Renal pelvis (tissue), 12 donors: ENCODE measurements at places on chromosomes 6 and 20. TPM values are rescaled to one million over a fixed set of nuclear protein-coding genes. Genes with fewer than 3 reads are reported as not detected.

DNA sequence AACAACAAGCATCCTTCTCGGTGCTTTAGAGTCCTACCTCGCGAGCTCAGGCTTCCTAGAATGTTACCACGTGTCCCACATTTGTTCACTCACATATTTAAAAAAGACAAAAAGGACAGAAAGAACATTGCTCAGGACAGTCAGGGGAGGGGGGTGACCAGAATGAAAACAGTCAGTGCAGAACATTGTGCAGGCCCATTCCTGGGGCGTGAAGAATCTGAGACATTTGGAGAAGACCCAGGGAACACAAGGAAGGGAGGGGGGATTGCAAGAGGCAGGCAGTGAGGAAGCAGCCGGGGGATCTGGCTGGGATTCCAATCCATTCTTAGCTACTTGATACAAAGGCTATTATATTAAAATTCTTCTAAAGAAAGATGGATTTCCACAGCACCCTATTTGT, 270.4 kb upstream of the CITED2 start:
- no peak for DNase-seq

DNA sequence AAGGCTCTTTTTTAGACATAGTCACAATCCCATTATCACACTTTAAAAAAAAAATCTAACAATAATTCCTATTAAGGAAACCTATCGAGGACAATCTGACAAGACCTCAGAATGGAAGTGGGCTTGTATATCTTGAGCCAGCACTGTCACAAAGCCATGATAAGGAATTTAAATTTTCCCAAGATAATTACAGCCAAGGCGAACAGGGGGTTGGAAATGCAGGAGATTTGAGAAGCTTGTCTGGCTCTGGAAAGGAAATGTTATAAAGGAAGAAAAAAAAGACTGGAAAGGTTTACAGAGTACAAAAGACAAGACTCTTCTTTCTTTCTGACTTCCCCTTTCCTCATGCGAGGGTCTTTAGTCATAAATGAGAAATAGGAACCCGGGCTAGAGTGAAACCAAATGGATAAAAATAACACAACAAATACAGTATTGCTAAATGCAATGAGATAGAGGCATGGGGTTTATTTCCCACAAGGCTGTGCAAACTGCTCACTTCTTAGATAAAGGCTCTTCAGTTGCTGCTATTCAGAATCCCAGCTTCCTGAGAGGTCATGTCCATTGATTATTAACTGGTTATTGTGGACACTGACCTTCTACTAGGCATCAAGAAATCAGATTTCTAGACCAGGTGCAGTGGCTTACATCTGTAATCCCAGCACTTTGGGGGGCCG, 13.4 kb upstream of the GHRH start:
- DNase-seq, result no peak

Gene SRSF12
- polyA plus RNA-seq, result 18.1 TPM

- no peak for DNase-seq
Measured at GRCh38 chr20:20412750-20413149, 44.8 kb downstream of the INSM1 start.

Gene TMEM200A
- 22.9 TPM for polyA plus RNA-seq

GRCh38 chr6:29678114-29678513, 2.8 kb downstream of the ZFP57 start:
- DNase-seq, result no peak

DNA sequence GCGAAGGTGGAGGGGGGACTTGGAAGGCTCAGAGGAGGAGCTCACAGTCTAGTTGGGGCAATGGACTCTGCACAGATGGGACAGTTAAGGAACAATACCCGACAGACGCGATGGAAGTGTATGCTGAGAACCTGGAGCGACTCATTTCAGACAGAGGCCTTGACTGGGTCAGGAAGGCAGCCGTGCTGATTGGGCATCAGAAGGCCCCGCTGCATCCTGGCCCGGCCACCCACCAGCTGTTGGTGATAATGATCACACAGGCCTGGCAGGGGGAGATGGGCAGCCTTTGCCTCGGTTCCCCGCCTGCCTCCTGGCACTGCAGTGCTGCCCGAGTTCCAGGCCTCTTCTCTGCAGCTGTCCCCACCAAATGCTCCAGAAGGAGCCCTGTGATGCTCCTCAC, 62.4 kb downstream of the MDGA1 start:
- DNase-seq, result no peak

GRCh38 chr6:26360451-26361416, 4.3 kb upstream of the BTN3A2 start:
- DNase-seq, result no peak

DNA sequence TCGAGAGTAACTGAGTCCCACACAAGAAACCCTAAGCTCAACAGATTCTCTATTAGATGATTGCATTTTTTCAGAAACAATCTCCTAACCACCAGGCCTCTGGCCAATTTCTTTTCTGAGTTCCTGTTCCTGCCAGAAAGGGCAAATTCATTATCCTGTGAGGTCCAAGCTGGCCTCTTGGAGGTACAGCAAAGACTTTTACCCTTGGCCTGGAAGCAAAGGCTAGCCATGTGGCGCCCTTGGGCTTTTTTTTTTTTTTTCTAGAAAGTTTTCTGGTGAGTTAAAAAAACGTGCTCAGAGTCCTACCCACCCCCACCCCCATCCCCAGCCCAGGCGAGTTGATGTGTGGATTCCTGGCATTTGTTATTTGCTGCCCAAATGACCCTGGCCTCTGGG, 59.0 kb upstream of the EEF1A1 start:
- no peak for DNase-seq

- DNase-seq, result no peak
Measured at GRCh38 chr20:63062188-63063140, 55.7 kb upstream of the BHLHE23 start.

- DNase-seq, result no peak
Measured at GRCh38 chr6:149813351-149813750, 50.8 kb downstream of the LRP11 start.

Gene MOG
- polyA plus RNA-seq, result not detected

Gene KHDC1L
- 0.27 TPM for polyA plus RNA-seq

Gene KIAA1755
- polyA plus RNA-seq, result 2.8 TPM

- DNase-seq, result no peak
Measured at GRCh38 chr20:47949230-47949629, 163.9 kb upstream of the SULF2 start.

DNA sequence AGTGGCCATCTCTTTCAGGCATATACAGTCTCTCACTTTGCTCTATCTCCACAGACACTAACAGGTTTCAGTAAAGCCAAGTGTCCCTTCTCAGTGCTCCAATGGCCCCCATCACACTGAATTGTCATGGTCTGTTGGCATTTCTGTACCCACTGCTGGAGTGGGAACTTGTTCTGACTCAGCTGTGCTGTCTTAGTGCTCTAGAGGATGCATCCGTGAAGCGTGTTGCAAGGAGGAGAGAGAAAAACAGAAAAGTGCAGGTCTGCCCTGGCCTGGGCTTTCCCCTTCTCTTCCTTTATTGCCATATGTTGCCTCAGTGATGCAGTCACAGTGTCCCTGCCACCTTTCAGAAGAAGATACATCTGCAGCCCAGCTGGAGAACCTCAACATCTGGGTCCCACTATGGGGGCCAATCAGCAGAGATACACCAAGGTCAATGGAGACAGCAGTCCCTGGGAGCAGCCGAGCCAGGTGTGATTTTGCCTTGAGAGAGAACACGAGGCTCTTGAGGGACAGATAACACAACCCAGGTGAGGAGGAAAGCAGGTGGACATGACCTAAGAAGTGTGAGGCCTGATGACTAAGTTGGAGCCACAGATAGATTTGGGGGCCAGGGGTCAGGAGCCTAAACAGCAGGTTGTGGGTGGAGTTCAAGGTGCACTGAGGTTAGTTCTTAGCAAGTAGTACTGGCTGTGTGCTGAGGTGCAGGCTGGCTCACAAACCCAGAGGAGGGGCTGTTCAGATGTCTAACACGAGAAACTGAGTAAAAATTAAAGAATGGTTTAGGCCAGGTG, 5.6 kb upstream of the PLCG1 start:
- no peak for DNase-seq

Gene ID1
- 207 TPM for polyA plus RNA-seq

Gene SPDEF
- polyA plus RNA-seq, result not detected

GRCh38 chr6:109308018-109308492, 74.2 kb downstream of the CD164 start:
- DNase-seq, result no peak

DNA sequence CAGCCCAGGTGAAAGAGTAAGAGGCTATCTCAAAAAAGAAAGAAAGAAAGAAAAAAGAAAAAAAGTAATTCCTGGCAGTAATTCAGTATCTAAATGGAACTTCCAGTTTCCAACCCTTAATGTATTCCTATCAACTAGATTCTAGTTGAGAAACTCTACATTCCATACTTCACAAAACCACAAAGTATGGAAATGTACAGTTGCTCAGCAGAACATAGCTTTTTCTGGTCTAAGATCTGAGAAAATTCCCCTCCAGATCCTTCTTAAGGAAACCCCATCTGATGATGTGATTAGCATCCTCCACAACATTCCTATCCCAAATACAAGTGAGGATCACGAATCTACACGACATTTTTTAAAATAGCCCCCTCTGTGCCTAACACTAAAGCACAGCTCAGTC, 3.6 kb downstream of the ARMH2 start:
- no peak for DNase-seq

DNA sequence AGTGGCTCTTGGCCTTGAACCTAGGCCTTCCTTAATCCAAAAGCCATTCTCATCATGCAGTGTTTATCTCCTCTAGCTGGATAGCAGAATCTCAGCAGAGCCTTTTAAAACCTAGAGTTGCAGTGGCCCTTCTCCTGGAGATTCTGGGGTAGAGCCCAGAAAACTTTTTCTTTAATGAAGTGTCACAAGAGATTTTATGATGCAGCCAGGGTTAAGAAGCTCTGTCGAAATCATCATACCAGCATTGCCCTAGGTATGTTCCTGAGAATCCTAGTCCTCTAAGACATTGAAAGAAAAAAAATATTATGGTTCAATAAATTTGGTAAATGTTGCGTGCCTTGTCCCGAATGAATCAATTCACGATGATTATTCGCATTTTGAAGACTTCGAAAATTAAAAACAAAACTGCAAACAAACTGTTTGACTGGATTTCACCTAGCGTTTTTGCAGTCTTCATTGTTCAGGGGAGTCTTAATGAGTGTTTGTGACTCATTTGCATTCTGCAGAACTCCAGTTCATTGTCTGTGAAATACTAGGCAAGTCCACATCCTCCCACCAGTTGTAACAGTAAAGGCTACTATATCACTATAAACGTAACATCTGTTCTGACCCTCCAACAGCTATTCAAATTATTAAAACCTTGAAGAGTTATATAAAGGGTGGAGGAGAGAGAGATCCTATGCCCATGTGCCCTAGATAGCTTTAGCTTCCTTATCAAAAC, 198.6 kb downstream of the UST start:
- no peak for DNase-seq

Gene ID4
- 147 TPM for polyA plus RNA-seq

- DNase-seq, result no peak
Measured at GRCh38 chr6:12364621-12365020, 74.5 kb downstream of the EDN1 start.

Gene GSTA3
- polyA plus RNA-seq, result 0.27 TPM

DNA sequence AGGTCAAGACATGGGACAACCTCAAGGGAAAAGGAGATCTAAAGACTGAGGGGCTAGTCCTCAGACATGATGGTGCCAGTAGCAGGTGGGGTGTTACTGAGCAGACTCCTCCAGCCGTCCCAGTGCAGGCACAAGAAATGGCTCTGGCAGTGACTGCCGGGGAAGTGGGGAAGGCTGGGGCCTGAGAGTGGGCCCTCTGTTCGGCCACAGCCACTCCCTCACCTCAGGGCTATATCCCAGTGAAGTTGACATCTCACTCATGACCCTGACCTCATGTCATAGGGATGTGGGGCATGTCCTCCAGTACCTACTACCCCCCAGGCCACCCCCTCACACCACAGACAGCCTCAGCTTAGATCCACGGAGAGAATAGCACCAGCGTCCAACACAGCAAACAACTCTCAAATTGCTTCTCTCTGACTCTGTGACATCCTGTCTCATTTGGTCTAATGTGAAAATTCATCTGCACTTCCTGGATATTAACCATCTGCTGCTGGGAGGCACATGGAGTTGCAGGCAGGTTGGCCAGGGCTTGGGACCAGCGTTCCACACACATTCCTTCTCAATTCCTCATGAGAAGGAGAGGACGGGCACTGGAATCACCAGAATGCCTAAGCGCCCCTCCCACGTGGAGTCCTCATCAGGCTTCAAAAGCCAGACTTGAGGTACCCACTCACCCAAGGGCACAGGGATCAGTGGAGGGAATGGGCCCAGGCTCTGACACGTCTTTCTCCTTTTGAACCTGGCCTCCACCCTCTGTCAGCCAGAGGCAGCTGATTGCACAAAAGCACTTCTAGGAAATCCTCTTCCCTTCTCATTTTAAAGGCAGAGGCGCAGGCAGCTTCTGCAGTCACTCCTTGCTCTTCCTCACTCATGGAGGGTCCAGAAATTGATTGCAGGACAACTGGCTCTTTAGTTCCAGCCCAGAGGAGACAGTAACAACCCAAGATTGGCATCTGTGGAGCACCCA, 163.6 kb upstream of the CST7 start:
- DNase-seq, result no peak

DNA sequence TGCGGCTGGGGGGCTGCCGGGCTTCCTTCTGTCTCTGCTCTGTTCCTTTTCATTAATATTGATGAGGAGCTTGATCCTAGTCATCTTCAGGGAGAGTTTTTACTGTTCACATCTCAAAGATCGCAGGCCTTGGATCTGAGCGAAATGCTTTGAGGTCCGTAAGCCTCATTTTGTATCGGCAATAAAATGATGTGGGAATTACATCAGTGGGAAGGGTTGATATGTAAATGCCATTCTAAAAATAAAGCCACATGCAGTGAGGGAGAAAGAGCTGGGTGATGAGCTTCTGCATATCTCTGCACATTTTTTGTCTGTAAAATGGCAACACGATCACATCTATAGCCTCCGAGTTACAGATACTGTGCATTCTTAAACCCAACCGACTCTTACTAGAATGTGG, 24.9 kb downstream of the CDH26 start:
- DNase-seq, result no peak
